ENCODE measurements at places on chromosomes 16 and 17. TPM values are rescaled to one million over a fixed set of nuclear protein-coding genes. Genes with fewer than 3 reads are reported as not detected.

ALDH3A1 gene
- not detected for total RNA-seq

ENDOV gene
- 12.4 TPM for total RNA-seq

NPIPA3 gene
- total RNA-seq: 1.8 TPM

NPIPB9 gene
- 1.2 TPM for total RNA-seq

GNAO1 gene
- total RNA-seq: 2.5 TPM

ZFP1 gene
- 13.8 TPM for total RNA-seq

VPS4A gene
- 35.9 TPM for total RNA-seq

DNAAF8 gene
- 0.15 TPM for total RNA-seq

IRX6 gene
- not detected for total RNA-seq

MMP28 gene
- not detected for total RNA-seq

CACNG1 gene
- total RNA-seq: not detected

TMED6 gene
- 0.80 TPM for total RNA-seq

NOTUM gene
- 0.33 TPM for total RNA-seq

KRT33A gene
- not detected for total RNA-seq

KRT26 gene
- total RNA-seq: not detected

KRT23 gene
- not detected for total RNA-seq

RTN4RL1 gene
- 1.0 TPM for total RNA-seq

ARL5C gene
- total RNA-seq: not detected

TERB1 gene
- 0.20 TPM for total RNA-seq

RNU2-1 gene
- 2,936 TPM for total RNA-seq

RNF43 gene
- 1.2 TPM for total RNA-seq

RABEP1 gene
- 64.0 TPM for total RNA-seq

EMP2 gene
- not detected for total RNA-seq

PPL gene
- total RNA-seq: not detected

LGALS9 gene
- 9.8 TPM for total RNA-seq
